Stimulated activated CD8-positive, alpha-beta memory T cell treated with anti-CD3 and anti-CD28 coated beads, Interleukin-2, amount 100 ng/mL, for 48 hours (primary cell): ENCODE measurements at places on chromosomes 16 and 17.

- no peak for DNase-seq
These were observed 56.9 kb downstream of the CYB5D2 start for GRCh38 chr17:4199818-4200402.

DNA sequence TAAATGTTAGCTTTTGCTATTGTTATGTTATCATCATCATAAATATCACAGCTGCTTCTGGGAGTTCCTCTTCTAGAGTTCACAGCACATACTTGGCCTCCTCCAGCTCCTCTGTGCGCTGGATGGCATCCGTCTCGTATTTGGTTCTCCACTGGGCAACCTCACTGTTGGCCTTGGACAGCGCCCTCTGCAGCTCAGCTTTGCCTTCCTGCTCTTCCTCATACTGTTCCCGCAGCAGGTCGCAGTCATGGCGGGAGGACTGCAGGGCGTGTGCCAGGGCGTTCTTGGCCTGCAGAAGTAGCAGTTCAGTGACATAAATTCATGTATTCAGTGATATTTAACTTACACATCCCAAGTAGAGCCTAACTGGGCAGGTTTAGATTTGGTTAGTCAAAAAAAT is 23.4 kb downstream of the MYH8 start:
- no peak for DNase-seq

GRCh38 chr17:76122431-76123190 is 18.4 kb downstream of the FOXJ1 start:
- DNase-seq: no peak

- no peak for DNase-seq
These were observed 272.4 kb upstream of the XYLT1 start for GRCh38 chr16:17743158-17743557.

DNA sequence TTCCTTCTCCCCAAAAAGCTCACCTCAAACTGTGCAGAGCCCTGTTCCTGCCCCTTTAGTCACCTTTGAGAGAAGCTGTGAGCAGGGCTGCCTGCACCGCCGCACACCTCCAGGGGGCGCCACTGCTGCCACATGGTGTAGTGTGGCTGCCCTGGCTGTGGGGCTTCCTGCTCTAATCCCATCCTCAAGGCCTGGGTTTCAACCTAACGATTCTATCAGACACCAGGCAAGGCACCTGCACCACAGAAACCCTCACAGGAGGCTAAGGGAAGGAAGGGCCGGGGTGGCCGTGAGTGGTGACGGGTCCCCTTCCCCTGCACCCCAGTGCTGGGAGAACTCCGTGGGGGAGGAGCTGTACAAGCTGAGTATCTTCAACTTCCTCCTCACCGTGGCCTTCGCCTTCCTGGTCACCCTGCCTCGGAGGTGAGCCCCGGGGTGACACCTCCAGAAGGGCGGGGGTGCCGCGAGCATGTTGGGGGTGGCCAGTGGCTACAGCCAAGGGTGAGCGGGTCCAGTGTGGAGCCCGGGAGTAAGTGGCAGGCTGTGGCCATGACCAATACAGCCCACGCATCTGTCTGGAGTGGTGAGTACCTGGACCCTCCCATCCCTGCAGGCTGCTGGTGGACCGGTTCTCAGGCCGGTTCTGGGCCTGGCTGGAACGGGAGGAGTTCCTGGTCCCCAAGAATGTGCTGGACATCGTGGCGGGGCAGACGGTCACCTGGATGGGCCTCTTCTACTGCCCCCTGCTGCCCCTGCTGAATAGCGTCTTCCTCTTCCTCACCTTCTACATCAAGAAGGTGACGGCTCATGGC is 7.0 kb downstream of the TMC8 start:
- no peak for DNase-seq

DNA sequence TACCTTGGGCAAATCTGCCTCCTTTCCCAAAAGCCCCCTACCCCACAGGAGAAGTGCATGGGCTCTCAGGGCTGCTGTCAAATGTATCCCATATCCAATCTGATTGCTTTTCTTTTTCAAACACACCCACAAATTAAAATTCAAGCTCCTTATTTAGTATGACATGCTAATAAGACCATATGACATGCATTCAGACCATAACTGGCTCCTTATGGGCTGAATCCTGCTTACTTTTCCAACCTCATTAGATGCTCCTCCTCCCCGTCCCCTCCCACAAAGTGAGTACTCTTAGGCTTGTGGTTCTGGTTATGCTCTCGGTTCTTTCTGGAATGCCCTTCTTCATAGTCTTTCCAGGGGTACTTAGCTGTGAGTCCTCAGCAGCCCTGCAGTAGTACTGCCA is 59.0 kb upstream of the TOM1L1 start:
- DNase-seq: no peak

- no peak for DNase-seq
These were observed at the start of gene C16orf74 for GRCh38 chr16:85750827-85751697. Gene C16orf74 (minus strand): TSS chr16:85751096. CDS start chr16:85735217, 15,879 bp downstream.

DNA sequence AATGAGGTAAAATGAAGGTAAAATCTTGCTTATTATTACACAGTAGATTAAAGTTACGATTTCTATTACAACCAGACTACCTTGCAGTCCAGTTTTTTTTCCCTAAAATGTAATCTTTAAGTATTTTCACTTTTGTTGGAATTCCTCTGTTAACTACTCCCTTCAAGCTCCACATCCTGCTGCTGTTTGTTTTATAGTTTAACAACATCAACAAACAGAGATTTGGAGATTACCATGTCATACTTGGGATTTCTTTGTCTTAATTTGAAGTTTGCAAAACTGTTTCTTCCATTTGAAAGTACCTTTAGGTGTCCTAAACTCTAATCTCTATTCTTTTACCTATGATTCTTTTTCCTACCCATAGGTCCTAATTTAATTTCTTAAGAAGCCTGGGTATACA is 83.3 kb downstream of the ABHD15 start:
- no peak for DNase-seq

DNA sequence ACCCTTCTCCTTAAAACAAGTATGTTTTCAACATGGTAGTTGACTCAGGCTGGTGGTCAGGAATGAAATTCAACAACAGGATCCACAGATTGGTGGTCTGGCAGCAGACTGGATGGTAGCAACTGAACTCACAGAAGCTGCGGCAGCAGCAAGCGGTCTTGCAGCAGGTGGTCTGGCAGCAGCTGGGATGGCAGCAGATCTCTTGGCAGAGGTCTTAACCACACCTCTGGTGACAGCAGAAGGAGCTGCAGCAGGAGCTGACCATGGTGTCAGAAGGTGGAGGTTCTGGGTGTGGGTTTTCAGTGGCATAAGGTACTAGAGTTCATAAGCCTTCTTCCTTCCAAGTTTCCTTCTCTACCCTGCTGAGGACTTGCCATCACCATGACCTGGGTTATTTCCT is 2.2 kb upstream of the KRTAP4-1 start:
- DNase-seq: no peak

DNA sequence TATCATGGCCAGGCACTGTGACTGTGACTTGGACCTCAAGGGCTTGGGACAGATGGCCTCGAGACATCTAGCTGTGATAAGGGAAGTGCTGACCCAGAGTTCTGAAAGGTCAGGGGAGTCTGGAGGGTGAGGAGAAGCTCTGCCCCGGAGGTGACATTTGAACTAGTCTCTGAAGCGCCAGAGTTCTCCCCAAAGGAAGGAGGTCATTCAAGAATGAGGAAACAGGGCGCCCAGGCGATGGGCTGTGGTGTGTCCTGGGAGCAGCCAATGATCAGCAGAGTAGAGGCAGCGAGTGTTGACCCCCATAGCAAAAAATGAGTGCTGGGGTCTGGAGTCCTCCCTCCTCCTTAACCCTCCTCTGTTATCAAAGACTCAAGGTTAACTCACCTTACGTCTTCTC is 4.9 kb downstream of the STARD3 start:
- DNase-seq: no peak

DNA sequence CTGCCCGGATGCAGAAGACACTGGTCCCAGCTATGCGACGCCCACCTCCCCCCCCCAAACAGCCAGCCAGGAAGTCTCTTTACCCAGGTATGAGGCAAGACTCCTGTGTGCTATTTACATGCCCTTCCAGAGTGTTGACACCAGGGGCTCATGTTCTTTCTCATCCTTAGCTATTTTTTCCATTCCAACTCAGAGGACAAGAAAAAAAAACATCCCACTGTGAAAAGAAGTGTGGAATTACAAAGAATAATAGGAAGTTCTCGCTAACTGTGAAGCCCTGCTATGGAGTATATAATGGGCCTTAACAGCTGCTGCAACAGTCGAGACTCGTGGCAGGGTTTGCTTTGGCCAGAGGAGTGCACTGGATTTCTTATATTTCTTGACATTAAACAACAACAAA is 584.9 kb downstream of the CDH13 start:
- DNase-seq: no peak

GRCh38 chr16:85978291-85978775 is 79.4 kb downstream of the IRF8 start:
- DNase-seq: no peak

GRCh38 chr17:77779711-77780539 is 178.6 kb upstream of the TNRC6C start:
- DNase-seq: no peak

- DNase-seq: no peak
These were observed 61.6 kb downstream of the TNRC6C start for GRCh38 chr17:78019976-78020716.

GRCh38 chr16:50195756-50196155 is 42.6 kb downstream of the TENT4B start:
- no peak for DNase-seq

DNA sequence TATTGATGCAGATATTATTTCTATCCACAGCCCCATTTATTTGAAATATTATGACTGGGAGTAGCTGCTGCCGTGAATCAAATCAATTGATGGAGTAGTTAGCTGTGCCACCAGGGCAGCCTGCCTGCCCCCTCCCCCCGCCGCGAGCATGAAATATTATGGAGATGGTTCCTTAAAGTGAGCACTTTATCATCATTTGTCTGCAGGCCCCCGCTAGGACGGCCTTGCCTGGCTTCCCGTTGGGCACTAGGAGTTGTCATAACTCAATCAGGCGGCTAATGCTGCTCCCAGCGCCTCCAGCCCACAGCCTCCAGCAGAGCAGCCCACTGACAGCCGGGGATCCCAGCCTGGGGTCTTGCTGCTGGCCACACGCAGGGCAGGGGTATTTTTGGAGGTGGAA is 173.9 kb downstream of the SALL1 start:
- DNase-seq: no peak

DNA sequence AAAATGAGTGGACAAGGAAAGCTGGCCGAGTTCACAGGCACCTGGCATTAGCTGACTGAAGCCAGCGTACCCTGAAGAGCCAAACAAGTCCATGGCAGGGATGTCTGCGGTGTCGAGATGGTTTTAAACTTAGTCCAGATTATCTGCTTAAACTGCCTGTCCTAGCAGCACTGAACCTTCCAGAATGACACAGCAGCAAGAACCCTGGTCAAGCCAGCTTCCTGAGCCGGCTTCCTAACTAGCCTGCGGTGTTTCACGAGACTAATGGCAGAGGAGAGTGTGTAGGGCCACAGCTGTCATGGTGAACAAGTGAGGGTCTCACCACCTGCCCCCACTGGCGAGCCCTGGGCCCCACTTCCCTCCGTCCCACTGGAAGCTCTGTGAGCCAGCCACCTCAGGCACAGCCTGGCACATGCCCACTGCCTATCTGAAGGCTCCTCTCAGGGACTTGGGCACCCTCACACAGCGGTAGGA is 28.8 kb upstream of the MTSS2 start:
- no peak for DNase-seq

GRCh38 chr17:7848131-7848579 is 6.7 kb upstream of the TMEM88 start:
- no peak for DNase-seq

DNA sequence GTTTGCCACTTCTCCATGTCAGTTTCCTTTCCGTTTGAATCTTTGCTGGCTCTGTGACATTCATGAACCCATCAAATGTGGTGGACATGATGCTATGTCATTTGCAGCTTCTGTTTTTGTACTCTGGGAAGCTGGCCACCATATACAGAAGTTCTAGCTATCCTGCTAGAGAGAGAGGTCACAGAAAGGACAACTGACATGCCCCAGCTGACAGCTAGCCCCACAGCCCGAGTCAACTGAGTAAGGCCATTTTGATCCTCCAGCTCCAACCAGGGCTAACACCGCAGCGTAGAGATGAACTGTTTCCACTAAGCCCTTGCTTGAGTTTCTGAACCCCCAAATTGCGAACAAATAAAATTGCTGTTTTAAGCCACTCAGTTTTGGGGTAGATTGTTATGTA is 33.8 kb downstream of the CCDC42 start:
- no peak for DNase-seq

DNA sequence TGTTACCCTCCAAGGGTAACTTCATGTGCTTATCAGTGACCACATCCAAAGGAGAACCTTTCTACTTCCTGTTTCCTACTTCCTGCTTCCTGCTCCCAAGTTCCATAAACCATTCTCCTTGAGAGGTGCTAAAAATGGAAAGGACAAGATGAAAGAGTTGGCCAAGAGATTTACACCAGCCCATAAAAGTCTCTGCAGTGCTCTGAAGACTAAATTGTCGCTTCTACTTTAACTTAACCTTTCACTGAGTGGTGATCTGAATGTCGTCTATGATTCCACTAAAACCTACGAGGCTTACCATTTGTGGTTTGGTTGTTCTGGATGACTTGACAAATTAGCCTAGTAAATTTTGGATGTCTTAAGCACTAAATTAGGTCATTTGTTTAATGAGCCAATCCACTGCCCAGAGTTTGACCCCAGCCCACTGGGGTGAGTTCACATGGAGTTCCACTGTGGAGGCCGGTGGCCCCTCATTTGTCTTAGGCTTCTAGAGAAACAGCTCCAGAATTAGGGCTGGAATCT is 333.1 kb downstream of the FOXL1 start:
- DNase-seq: no peak

DNA sequence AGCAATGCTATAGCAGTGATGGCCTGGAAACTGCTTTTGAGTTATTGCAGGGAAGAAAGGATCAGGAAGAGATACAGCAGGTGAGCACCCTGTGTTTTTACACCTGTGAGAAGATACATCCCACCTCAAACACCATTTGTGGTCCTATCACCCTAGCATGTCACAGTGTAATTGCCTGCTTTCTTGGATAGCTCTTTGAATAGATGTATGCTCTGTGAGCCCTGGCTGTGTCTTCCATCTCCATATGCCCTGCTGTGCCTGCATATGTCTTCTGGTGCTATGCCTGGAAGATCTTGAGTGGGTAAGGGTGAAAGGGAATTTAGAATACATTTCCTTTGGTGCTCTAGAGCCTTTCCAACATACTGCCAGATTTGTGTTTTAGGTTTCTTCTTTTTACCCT is 15.5 kb downstream of the HLF start:
- no peak for DNase-seq

GRCh38 chr16:81987706-81988105 is 23.6 kb downstream of the SDR42E1 start:
- no peak for DNase-seq

GRCh38 chr17:79622122-79622601 is 11.3 kb upstream of the RBFOX3 start:
- no peak for DNase-seq

DNA sequence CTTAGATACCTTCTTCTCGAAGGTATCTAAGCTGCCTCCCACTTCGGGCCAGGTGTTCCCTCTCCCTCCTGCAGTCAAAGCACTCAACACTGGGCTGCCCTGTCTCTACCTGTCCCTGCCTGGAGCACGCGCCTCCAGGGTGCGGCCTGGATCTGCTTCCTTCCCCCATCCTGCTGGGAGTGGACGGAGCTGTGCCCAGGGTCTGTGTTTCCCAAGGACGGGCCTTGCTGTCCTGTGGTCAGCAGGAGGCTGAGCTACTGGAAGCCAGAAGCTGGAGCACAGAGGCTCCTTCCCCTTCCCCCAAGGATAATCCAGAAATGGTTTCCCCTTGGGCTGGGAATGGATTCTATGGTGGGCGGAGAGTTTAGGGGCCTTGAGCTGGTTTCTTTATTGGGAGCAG is 16.7 kb downstream of the LLGL2 start:
- DNase-seq: no peak
